ENCODE measurements at places on chromosomes 12 and 14.

GRCh38 chr14:65421201-65421981 is 8.9 kb downstream of the FUT8 start:
- no peak for DNase-seq

GRCh38 chr12:41905759-41906297 is 238.8 kb downstream of the GXYLT1 start:
- no peak for DNase-seq

GRCh38 chr12:131765961-131766360 is 55.1 kb downstream of the SFSWAP start:
- no peak for DNase-seq

DNA sequence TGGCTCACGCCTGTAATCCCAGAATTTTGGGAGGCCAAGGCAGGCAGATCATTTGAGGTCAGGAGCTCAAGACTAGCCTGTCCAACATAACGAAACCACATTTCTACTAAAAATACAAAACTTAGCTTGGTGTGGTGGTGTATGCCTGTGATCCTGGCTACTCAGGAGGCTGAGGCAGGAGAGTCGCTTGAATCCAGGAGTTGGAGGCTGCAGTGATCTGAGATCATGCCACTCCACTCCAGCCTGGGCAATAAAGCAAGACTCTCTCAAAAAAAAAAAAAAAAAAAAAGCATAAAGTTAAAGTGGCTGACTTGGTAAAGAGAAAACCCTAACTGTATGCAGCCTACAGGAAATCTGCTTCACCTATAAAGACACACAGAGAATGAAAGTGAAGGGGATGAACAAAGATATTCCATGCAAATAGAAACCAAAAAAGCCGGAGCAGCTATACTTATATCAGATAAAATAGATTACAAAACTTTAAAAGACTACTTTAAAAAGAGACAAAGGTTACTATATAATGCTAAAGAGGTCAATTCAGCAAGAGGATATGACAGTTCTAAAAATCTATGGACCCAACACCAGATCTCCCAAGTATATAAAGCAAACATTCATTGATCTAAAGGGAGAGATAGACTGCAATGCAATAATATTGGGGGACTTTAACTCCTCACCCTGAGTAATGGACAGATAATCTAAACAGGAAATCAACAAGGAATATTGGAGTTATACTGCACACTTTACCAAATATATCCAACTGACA is 4.1 kb downstream of the CLEC2B start:
- no peak for DNase-seq

DNA sequence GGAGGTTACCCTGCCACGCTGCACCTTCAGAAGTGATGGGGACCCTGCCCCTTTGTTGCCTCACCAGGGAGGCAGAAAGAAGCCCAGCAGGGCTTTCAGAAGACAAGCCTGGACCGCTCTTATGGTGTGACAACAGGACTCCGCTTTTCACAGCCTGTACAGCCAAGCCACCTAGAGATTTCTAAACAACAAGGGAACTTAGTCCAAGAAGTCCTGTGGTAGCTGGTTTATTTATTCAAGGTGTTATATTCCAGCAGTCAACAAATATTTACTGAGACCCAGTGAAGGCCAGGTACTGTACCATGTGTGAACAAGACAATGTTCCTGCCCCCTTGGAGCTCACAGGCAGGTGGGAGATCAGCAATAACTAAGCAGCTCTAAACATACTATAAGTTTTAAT is 4.0 kb upstream of the TMEM229B start:
- DNase-seq: no peak

DNA sequence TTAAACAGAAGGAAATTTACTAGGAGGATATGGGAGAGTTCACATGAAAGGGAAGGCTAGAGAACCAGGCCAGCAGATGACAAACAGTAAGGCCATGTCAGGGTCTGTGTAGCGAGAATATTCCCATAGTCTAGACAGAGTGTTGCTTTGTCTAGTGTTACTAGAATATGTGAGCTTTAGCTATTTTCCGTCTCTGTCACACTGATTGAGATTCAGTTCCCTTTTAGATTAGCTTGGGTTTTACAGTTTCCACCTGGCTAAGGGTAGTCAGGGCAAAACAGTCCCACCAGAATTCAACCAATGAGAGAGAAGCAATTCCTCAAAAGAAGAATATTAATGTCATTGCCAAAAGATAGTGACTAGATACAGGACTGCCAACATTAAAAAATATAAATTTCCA is 82.8 kb upstream of the MDM1 start:
- no peak for DNase-seq

- DNase-seq: no peak
Measured at GRCh38 chr14:61564618-61565091, 130.7 kb upstream of the HIF1A start.

DNA sequence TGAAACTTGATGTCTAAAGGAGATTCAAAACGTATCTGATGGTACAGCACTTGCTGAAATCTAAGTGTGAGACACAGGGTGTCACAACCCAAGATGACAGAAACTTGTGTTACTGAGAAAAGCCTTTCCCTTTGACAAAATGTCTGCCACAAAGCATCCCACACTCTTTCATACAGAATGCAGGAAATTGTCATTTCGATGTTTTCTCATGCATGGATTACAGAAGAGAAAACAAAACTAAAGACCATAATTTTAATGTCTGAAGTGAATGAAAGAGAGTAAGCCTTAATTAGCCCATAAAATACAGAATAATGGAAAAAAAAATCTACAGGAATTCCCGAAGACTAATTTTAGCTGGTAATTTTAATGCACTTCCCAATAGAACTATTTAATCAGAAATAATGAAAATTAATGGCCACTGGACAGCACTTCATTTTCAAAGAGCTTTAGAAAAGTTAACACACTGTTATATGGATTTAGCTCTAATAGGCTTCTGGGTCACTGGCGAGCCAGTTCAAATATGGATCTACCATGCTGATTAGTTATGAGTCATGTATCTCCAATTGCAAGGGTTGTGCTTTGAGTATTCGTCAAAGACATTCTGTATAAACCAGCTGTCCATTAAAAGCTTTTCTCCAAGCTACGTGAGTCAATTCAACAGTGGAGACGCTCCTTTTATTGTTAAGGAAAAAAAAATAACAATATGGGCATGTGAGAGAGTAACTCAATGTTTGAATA is 656.7 kb downstream of the SLC16A7 start:
- DNase-seq: no peak

DNA sequence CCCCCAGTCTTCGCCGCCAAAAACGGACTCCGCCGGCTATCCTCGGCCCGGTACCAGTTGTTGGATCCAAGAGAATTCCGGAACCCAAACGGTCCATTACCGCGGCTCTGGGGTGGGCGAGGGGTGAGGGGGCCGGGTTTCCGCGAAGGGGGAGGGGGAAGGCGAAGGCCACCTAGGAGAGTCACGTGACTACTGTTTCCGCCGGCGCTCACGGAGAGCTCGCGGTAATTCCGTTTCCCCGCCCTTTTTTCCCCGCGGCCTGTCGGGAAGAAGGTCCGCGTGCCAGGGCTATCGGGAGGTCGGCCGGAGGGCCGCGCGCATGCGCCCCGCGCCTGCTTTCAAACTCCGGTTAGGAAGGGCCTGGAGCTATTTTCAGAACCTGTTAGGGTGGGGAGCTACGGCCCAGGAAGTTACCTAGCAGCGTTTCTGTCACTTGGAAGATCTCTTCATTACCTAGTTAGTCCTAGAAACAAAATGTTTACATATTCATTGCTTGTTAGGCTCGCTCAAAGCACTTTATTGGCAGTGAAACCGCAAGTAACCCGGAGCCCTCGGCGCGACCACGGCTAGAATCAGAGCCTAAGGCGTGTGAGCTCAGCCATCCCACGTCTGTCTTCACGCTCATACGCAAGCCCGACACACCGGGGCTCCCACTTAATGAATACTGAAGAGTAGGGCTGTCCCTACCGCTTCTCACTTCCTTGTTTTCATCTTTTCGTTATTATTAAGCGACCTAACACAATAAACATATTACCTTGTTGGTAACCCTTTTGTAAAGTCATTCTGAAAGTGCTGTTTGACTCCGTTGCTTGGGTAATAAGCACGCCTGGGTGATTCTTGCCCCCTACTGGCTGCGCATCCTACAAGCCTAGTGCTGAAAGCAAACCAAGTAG is 624 bp upstream of the SBNO1 start:
- peak; percentile 98 for DNase-seq

DNA sequence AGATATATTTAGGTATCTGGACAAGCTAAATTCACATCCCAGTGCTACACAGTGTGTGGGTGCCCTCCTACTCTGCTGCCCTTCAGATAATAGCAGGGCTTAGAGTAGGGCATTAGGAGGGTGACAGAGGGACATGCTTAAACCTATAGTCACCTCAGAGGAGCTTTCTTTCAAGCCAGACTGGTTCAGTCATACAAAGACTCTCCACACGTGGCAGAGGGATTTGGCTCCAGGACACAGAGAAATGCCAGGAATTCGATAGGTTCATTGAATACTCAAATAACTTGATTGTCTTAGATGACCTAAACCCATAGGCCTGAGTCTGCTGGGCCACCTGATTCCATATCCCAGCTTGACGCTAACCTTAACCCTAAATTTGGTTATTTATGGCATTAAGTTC is 163.5 kb downstream of the TPH2 start:
- DNase-seq: no peak

DNA sequence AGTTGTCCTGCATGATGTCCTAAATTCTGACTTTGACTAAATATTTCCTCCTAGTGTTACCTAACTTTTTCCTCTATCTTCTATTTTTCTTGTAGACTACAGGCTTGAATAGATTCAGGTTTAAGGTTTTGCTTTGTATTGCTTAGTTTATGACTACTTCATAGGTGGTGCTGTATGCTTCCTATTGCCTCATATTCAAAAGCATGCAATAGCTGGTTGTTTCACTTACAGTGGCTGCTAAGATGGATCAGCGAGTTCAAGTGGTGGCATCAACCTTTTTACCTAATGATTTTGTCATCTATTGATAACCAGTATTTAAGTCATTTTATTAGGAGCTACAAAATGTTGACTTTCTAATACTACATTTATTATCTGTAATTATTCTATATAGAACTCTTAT is 36.3 kb upstream of the BICD1 start:
- DNase-seq: no peak

- DNase-seq: peak; percentile 12
Measured at GRCh38 chr14:73208390-73208789, 28.9 kb upstream of the PAPLN start.

DNA sequence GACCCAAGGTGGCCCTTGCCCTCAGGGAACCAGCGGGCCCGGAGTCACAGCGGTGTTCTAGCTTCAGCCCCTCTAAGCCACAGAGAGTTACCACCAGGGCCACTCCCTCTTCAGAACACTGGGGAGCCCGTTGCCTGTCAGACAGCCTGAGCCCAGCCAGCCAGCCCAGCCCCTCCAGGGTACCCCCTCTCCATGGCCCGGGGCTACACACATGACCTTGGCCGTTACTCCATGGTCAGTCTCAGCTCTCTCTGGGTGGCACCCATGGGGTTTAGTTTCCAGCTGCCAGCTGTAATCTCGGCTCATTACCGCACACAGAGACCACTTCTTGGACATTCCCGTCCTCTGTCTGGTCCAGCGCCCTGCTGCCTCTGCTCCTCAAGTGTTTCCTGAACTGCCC is 35.0 kb downstream of the PPP2R5C start:
- no peak for DNase-seq

GRCh38 chr12:121799842-121800693 is 3.7 kb upstream of the SETD1B start:
- peak; percentile 90 for DNase-seq

DNA sequence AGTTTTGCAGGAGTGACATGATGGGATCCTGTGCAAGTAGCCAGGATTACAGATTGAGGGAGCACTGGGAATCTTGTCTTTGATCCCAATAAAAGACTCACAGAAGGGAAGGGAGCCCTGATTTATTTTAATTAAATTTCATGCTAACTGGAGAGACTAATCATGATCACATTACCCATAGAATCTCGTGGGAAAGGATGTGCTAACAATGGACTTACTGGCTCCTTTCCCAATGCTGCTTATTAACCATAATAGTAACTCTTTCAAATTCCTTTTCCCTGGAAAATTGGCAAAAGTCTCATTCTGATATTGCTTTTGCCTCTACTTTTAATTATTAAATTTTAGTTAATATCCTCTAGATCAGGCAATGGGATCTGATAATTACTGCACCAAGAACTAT is 174.8 kb upstream of the AVPR1A start:
- no peak for DNase-seq

- no peak for DNase-seq
Measured at GRCh38 chr14:101017209-101017608, 113.7 kb upstream of the RTL1 start.

DNA sequence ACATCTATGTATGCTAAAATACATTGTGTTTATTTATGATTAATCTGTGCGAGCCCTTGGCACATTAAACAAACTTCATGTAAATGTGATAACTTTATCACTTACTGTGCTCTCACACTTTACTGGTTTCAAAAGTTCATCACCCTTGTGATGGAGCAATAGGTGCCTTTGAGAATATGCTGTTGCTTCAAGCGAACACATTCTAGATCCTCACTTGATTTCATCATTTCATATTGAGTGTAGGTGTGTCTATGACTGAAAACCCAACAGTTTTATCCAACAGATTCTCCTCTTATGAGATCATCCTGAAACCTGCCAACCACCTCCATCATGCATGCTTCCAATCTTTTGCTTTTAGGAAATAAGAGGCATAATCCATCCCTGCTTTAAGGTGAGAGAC is 854.4 kb downstream of the TMEM121 start:
- DNase-seq: no peak

GRCh38 chr14:98956661-98957060 is 315.3 kb downstream of the BCL11B start:
- no peak for DNase-seq

DNA sequence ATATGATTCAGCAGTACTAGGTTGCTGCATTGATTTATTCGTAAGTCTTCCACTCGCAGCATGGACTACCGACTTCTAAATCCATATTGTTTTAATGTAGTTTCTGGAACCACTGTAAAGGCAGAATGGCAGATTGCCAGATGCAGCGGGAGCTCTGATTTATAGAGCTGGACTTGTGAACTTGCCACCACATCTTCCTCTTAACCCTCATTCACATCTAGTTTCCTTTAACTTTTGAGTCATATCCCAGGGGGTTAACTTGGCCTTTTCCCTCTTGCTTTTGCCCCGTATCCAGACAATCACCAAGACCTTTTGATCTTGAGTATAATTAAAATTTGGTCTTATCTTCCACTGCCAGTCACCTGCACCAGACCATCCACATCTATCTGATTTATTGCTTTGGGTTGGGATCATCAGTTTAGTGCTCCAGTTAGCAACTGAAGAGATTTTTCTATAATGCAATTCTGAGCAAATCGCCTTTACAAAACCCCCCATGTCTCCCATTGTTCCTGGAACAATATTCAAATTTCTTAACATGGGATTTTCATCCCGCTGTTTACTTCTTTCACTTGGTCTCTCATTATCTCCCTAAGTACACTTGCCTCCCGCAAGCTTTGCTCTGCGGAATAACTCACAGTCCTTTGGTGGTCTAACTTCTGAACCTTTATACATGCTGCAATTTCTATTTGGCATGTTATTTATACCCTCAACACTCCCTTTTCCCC is 130.5 kb downstream of the ACSS3 start:
- no peak for DNase-seq

GRCh38 chr14:50783563-50783962 is 47.4 kb downstream of the NIN start:
- DNase-seq: no peak

- DNase-seq: no peak
Measured at GRCh38 chr14:21023174-21023573, 1.7 kb downstream of the NDRG2 start.
